ENCODE measurements at places on chromosomes 7 and 10.

DNA sequence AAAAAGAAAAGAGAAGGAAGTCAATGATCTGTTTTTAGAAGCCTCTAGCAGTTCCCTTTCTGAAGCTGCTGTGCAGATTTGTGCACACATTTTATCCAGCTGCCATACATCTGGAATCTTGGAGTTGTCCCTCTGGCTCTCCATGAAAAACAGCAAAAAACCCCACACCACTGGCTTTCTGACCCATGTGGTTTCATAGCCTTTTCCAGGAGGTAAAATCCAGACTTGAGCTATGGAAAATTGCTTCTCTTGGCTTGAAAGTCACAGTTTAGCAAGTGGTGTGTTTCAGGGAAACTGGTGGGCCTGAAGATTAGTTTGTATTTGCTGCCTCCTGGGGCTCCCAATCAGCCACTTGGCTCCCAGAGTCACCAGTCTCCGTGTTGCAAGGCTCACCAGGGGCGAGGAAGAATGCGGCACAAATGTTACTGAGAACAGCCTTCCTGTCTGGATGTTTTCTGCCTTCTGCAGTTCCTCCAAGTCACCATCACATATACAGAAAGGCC lies 50.1 kb upstream of the ADRB1 start:
- DNase-seq, result no peak

- no peak for DNase-seq
Measured at GRCh38 chr7:38525857-38526256, 105.3 kb downstream of the AMPH start.

DNA sequence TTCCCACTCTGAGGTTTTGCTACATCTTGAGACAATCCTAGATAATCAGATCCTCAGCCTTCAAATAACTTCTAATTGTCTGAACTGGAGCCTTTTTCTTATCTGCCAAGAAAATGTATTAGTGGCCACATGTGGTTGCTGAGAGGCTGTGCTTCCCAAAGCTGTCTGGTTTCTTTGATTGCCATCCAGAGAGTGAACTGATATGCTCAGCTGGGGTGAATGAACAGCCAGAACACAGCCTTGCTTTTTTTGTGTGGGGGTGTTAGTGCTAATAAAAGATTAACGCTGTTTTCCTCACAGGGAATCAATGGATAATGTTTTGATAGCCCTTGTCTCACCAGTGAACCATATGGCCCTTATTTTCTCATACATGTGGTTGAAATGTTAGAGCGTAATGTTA lies 66.9 kb downstream of the BBS9 start:
- no peak for DNase-seq

DNA sequence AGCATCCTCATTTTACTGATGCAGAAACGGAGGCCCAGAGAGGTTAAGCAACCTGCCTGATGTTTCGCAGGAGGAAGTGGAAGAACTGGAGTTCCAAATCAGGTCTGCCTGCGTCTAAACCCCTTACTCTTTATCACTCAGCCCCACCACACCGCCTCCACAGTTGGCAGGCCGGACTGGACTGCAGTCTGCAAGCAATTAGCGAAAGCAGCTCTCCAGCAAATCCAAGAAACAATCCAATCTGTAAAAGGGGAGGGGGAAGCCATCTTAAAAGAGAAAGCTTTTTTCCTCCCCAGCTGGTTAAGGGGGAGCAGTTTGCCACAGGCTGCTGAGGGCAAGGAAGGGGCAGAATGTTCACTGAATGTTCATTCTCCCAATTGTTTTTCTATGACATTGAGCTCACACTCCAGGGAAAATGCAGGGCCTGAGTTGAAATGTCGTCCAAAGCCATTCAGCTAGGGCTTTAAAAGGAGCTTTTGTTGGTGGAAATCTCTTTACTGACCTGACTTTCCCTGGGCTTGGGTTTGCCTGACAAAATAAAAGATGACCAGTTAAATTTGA lies 350.1 kb downstream of the RNLS start:
- no peak for DNase-seq

DNA sequence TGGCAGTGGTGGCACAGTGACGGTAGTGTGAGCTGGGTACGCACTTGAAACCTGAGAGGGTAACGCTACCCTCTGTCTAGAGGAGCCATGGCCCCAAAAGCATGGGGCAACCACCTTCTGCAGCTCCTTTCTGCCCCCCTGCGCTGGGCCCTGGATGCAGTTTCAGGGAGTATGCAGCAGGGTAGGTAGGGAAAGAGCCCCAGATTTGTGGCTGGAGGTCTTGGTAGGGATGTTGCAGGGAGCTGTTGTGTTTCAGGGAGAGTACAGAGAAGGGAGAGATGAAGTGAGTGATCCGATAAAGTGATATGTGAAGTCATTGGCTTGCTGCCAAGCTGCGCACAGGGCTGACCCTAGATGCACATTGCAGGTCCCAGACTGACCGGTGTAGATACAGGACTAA lies 2.7 kb upstream of the PGAM2 start:
- DNase-seq, result no peak

- DNase-seq, result no peak
Measured at GRCh38 chr7:90165724-90166123, 11.5 kb downstream of the STEAP1 start.

- no peak for DNase-seq
Measured at GRCh38 chr10:43093423-43094076, 16.7 kb downstream of the RET start.

DNA sequence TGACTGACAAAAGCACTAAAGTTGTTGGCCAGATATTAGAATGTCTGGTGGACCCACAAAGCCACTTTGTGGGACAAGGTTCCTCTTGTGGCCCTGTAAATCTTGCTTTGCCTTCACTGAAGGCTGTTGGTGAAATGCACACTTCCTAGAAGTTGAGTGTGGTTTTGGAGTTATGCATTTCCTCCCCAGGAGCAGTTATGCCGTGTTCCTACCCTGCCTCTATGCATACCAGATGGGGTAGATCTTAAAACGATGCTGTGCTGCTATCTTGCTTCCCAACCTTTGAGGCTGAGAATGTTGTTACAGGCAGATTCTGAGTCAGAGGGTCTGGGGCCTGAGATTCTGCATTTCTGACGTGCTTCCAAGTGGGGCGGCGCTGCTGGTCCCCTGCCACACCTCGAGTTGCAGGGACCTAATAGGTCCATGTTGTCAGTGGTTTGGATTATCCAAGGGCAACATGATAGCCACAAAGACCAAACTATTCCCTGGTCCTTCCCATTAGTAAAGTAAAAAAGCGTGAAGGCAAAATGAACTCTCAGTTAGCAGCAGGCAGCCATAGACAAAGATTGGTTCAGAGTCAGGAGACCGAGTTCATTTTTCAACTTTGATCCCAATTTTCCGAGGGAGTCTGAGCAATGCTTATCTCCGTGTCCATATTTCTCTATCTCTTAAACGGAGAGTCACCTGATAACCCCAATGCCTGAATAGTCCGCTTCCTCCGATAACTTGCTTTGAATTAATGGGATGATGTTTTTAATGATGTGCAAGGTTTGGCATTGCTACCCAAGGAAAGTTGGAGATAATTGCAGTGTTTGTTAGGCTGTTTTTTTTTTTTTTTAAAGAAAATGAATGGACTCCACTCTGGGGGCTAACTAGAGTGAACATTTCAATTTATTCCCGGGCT lies 55.8 kb downstream of the CDHR3 start:
- no peak for DNase-seq

- no peak for DNase-seq
Measured at GRCh38 chr10:122549636-122550035, 10.9 kb upstream of the DMBT1 start.

- no peak for DNase-seq
Measured at GRCh38 chr10:33153251-33153967, 181.1 kb downstream of the NRP1 start.
